Posterior cingulate gyrus (tissue), 11 donors: ENCODE measurements at places on chromosomes 3 and 15.

DNA sequence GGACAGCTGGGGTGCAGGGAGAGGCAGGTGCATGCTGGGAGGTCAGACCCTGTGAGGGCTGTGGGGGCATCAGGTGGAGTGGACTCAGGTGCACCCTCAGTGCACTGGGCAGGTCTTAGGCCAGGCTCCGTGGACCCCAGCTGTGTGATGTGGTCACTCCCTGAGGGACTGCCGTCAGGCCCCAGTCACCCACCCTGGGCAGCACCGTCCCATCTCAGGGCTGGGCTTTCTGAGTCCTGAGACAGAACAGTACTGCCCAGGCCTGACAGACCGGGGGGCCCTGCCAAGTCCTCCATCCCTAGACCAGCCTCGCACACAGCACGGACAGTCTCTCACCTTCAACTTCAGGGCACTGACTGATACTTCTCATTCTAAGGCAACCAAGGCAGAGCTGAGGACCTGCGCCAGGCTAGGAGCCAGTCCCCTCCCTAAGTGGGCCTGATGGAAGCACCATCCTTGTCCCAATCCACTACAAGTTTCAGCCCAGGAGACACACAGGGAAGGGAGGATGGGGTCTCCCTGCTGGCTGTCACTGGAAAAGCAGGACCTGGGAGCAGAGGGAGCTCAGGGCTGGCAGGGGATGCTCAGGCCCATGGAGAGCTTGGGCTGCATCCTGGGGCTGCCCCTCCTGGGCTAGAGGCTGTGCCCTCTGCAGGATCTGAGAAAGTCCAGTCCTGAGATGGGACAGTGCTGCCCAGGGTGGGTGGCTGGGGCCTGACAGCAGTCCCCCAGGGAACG is 86.3 kb downstream of the LMLN start:
- DNase-seq = no peak

DNA sequence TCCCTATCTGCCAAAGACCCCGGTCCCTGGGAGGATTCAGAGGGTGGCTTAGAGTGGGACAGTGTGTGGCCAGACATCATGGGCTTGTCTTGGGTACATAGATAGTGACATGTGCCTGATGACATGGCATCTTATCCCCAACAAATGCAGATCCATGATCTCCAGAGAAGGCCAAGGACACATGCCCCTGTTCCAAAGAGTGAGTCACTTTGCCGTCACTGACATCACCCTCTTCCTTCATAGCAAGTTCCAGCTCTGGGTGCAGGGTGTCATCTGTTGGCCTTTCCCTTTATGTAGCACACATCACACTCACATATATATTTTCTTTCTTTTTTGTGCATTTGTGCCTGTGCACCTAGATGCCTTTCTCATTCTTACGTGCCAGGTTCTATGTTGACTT is 350.5 kb downstream of the LRTM1 start:
- DNase-seq = no peak

GRCh38 chr15:70557521-70558258 is 205.7 kb downstream of the UACA start:
- DNase-seq = no peak

DNA sequence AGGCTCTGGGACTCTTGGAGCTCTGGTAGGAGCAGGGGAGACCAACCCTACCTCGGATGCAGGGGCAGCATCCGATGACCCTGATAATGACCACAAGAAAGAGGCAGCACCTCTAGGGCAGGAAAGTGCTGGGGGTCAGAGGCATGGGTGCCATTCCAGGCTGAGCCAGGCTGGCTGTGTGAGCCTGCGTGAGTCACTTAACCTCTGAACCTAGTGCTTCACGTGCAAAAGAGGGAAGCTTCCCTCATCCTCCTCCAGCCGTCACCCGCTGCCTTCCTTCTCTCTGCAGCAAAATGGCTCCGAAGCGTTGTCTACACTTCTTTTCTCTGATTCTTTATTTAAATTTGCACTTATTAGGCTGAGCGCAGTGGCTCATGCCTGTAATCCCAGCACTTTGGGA is 35.5 kb downstream of the ZDHHC19 start:
- no peak for DNase-seq

GRCh38 chr3:5187920-5188418 is 462 bp downstream of the EDEM1 start:
- peak; percentile 22 for DNase-seq

GRCh38 chr3:39067286-39067685 is 15.5 kb downstream of the WDR48 start:
- DNase-seq = no peak
